ENCODE measurements at places on chromosomes 13 and 19.

- DNase-seq, result no peak
Measured at GRCh38 chr19:34263745-34264237, 9.4 kb downstream of the GARRE1 start.

DNA sequence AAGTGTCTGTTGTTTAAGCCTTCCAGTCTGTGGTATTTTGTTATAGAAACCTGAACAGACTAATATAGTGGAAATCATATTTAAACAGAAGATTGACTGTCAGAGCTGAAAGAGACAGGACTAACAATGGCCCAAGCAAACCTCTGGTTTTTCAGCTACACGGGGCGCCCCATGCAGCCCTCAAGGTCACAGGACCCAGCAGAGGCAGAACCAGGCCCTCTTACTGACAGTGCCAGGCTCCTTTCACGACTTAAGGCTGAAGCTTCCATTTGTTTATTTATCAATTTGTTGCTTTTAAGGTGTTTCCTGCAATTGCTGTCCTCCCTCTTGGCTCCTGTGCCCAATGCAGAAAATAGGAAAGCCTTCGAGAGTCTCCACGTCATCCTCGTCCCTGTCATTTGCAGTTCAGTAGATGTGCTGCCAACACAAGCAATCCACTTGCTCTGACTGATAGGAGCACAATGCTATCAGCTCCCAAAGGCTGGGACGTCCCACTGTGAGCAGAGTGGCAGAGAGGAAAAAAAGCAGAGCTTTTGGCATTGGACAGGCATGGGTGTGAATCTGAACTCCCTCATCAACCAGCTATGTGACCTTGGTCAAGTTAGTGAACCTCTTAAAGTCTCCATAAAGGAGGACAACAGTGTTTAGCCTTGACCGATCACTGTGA, 10.5 kb upstream of the SLC7A1 start:
- no peak for DNase-seq

DNA sequence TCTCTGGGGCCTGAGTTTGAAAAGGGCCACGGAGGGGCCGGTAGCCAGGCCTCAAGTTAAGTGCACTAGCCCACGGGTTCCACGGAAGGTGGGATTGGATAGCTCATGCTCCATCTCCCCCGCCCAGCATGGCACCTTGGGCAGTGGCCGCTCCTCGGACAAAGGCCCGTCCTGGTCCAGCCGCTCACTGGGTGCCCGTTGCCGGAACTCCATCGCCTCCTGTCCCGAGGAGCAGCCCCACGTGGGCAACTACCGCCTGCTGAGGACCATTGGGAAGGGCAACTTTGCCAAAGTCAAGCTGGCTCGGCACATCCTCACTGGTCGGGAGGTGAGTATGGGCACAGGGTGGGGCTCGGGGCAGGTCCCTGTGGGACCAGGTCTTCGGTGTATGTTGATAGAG, 7.8 kb downstream of the MARK4 start:
- DNase-seq, result no peak

GRCh38 chr19:530134-531008, 1.2 kb upstream of the CDC34 start:
- DNase-seq, result no peak

- no peak for DNase-seq
Measured at GRCh38 chr13:99299920-99300341, 7.3 kb downstream of the GPR183 start.

GRCh38 chr13:23984546-23984945, 87.2 kb upstream of the C1QTNF9B start:
- DNase-seq, result no peak

- DNase-seq, result no peak
Measured at GRCh38 chr13:97387485-97387839, 46.5 kb upstream of the RAP2A start.

GRCh38 chr19:45554481-45554880, 30.1 kb downstream of the OPA3 start:
- no peak for DNase-seq

- DNase-seq, result no peak
Measured at GRCh38 chr13:26456650-26457049, 100.8 kb upstream of the WASF3 start.

- DNase-seq, result no peak
Measured at GRCh38 chr13:104310861-104311260, 1244.6 kb upstream of the SLC10A2 start.

DNA sequence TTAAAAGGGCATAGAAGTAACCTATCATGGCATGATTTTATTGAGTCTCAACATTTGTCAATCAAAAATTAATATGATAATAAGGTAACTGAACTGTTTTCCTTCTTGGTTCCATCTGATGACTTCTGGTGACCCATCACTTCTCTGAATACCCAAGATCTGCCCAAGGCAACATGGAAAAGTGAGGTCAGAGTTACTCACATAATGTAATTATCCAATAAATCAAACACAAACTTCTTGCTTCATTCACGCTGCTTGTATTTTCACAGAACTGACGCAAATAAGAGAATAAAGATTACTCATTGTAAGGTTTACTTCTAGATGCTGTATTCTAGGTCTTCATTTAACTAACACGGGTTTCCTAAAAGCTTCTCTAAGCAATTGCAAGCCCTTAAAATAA, 361.6 kb downstream of the RBM26 start:
- no peak for DNase-seq

GRCh38 chr19:3287814-3288213, 63.4 kb downstream of the CELF5 start:
- no peak for DNase-seq

GRCh38 chr13:112450118-112450903, 74.2 kb downstream of the SPACA7 start:
- DNase-seq, result no peak

DNA sequence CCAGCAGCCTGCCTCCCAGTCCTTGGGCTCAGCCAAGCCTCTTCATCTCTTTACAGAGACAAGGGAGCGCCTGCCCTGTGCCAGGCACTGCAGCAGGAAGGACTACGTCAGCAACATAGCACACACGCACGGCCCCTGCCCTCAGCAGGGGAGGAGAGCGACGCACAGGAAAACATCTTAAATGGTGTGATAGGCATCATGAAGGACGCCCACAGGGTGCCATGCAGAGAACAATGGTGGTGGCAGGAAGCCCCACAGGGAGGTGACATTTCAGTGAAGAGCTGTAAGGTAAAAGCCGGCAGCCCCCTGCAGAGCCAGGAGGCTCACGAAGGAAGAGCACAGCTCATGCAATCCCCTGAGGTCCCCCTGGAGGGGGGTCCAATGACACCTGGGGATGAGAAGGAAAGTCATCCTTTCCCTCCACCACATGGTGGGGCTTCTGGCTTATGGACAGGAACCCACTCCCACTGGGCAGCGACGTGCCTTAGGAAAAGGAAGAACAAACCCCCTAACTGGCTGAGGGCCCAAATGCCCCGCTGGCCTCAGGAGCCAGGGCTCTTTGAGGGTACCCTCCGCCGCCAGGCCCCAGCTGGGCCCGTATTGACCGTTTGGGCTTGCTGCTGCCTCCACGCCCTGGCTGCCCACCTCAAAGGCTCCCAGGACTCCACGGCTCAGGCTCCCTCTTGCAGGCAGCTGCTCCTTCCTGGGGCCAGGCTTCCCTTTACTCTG, 37.3 kb upstream of the C13orf42 start:
- no peak for DNase-seq

- DNase-seq, result peak; percentile 40
Measured at GRCh38 chr13:41054212-41054877, 7.0 kb upstream of the WBP4 start.

DNA sequence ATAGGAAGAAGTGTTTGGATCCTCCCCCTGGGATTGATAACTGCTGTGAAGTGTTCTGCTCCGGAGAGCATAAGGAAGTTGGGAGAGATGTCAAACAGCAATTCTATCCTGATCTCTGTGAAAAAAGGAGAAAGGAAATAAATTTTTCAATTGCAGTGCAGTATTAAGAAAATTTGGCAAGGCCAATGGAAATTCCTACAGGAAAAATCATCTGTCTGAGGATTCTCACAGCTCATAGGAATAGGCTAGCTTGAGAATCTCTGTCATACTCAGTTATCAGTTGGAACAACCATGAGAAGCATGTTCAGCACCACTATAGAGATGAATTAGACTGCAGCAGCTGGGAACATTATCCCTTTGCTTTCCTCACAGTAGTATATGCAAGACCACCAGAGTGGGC, 1238.9 kb upstream of the MIR17HG start:
- no peak for DNase-seq

DNA sequence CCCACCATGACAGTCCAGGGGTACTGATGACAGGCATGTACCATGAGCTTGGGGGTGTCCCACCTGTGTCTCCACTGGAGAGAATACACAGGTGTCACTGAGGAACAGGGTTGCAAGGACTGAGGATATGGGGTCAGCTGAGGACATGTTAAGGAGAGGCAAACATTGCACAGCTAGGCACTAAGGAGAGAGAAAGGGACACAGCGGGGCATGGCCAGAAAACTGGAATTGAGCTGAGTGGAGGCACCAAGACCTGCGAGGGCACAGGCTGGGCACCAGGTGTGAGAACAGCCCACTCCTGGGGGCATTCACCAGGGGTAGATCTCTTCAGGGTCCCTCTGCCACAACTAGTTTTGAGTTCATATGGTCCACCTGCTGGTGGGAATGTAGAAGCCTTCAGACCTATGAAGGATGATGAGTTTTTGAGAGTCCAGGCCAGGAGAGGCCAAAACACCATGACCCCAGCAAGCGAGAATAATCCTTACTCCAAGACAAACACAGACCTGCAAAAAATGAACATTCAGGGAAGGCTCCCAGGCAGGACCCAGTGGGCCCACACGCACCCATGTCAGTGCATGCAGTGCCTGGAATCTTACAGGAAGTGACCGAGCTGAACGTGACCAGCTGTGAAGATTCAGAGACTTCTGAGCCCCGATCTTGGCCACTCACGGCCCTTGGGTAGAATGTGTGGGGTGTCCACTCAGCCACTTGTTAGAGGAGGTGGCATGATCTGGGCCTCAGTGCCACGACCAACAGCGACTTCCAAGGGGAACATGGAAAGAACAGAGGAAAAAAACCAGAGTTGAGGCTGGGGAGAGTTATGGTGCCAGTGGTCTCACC, 1.4 kb upstream of the ZNF584 start:
- DNase-seq, result no peak

DNA sequence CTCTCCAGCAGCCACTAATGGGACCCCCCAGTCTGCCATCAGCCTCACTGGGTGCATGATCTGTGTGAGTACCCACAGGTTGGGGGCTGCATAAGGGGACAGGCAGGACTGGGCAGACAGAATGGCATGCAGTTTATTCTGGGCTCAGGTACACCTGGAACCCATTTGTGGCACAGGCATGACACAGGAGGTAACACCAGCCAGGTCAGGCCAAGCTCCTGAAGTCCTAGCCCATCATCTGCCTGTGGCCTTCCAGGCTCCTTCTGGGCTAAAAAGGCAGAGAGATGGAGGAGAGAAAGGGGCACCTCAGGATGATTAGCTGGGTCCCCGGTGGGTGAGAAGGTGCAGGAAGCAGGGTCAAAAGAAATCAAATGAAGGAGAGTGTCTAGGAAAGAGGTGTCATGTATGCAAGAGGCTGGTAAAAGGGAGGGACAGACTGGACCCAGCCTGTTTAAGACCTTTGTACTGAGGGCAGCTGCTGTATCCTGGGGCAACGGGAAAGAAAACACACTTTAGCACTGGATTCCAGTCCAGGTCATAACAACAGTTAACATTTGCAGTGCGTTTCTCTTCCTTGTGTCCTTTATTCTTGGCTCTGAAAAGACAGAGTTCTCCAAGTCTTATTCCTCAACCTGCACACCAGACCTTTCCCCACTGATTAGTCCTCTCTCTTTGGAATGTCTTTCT, 20.2 kb upstream of the DGKH start:
- no peak for DNase-seq

DNA sequence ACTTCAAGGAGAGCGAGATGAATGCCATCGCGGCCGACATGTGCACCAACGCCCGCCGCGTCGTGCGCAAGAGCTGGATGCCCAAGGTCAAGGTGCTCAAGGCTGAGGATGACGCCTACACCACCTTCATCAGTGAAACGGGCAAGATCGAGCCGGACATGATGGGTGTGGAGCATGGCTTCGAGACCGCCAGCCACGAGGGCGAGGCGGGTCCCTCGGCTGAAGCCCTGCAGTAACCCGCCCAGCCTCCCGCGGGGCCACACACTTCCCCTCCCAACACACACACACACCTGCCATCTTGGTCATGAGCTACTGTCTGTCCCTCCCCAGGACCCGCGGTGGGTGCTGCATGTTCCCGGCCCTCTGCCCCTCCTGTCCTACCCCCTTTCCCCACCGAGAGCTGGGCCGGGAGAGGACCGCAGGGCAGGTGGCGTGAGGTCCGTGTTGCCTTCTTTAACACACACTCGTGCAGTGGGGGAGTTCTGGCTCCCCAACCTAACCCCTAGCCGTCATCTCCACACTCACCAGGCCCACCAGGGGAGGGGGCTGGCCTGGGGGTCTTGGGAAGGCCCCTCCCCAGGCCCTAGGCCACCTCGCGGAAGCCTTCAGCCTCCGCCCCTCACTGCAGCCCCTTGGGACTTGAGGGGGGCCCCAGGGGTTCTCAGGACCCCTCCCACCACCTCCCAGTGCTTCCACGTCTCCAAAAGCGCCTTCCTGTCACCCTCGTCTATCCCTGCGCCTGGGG, 11.8 kb downstream of the STX10 start:
- DNase-seq, result no peak

DNA sequence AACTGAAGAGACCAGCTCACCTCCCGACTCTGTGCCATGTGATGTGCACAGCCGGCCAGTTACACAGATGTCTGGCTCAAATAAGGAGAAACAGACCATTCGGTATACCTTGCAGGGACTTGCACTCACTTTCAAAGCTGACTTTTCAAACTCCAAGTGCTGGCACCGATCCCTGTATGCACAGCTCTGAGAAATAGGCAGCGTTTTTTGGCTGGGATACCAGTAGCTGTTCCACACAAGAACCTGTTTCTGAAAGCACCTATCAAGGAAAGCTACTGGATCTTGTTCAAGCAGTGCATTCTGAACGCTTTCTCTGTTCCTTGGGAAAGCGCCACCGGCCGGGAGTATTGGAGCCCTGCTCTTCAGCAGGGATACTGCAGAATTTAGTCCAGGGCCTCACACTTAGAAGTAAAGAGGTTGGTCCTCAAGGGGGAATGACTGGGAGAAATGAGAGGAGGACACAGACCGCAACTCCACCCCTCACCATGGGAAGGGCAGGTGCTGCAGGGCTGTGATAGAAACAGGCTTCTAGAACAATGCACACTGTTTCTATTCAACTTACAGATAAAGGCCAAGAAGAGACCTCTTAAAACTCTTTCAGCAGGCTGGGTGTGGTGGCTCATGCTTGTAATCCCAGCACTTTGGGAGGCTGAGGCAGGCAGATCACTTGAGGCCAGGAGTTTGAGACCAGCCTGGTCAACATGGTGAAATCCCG, 53.6 kb upstream of the PABPC3 start:
- DNase-seq, result no peak

DNA sequence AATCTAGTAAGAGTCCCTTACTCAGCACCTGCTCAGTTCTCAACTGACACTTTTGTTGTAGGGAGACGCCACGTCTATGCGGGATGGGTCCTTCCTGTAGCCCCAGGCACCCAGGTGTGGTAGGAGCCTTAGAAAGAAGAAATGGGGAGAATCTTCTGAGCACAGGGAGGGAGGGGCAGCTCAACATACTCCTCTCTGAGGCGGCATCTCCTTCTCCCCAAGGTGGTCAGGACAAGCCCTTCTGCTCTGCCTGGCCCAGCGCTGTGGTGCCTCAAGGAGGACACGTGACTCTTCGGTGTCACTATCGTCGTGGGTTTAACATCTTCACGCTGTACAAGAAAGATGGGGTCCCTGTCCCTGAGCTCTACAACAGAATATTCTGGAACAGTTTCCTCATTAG, 1.2 kb downstream of the KIR2DL4 start:
- no peak for DNase-seq

All from activated gamma-delta T cell treated with Interleukin-2 at 50 U/mL for 16 hours (primary cell).